GM23338 (cell line): ENCODE measurements at places on chromosomes 11 and 22. TPM values are rescaled to one million over a fixed set of nuclear protein-coding genes. Genes with fewer than 3 reads are reported as not detected.

CFAP300 gene
- 1.2 and 1.4 TPM in 2 replicates for total RNA-seq

MSANTD4 gene
- total RNA-seq, result 19.9 and 31.1 TPM in 2 replicates

DNA sequence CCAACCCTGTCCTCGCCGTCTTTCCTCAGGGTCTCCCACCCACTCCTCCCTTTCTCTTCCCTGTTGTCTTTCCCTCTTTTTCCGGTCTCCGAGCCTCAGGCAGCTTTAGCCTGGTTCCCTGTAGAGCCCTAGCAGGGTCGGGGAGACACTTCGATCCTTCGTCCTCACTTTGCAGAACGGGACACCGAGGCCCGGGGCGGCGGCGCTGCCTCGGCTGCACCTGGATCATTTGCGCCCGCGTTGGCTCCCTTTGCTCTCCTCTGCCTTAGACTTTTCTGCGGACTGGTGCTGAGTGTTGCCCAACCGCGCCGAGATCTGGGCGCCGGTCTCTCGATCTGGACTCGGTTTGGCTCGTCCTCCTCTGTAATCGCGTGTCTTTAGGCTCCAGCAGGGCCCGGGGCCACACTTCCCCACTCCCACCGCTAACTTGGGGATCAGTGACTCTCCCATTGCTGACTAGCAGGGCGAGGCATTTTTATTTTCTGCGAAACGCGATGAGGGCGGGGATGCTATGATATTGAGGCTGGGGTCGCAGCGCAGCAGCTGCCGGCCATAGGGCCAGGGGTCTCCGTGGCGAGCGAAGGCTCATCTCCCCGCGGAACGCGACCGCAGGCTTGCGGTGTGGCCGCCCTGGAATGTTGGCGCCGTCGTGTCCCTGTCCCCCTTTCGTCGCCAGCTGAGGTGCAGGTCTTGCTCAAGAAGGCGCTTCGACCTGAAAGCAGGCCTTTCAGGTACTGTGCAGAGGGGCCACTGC, 1.6 kb upstream of the E2F8 start:
- DNase-seq, result peak; percentile 48

- DNase-seq, result no peak
Measured at GRCh38 chr22:24995649-24996180, 43.2 kb downstream of the KIAA1671 start.

GRCh38 chr22:29080106-29080975, 7.5 kb downstream of the KREMEN1 start:
- DNase-seq, result no peak

- no peak for DNase-seq
Measured at GRCh38 chr11:133366147-133366546, 166.2 kb downstream of the OPCML start.

ISX gene
- not detected in 2 replicates for total RNA-seq

SCUBE1 gene
- total RNA-seq, result 2.0 and 3.2 TPM in 2 replicates

KRTAP5-1 gene
- not detected in 2 replicates for total RNA-seq

GRCh38 chr22:46563381-46564083, 26.1 kb upstream of the CELSR1 start:
- DNase-seq, result peak; percentile 82

DNA sequence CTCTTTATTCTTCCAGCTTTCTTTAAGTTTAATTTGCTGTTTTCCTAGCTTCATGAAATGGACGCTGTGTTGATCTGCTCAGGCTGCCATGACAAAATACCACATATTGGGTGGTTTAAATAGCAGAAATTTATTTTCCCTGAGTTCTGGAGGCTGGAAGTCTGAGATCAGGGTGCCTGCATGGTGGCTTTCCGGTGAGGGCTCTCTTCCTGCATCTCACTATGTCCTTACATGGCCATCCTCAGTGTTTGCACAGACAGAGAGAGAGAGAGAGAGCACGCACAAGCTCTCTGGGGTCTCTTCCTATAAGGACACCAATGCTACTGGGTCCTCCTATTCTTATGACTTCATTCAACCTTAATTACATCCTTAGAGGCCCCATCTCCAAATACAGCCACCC, 28.7 kb downstream of the MCAM start:
- no peak for DNase-seq

- DNase-seq, result peak; percentile 45
Measured at GRCh38 chr22:37741312-37741795, 44.5 kb downstream of the TRIOBP start.

GRCh38 chr11:124899383-124900145, 1.9 kb upstream of the ROBO4 start:
- DNase-seq, result no peak
